NCI-H187 (cell line): ENCODE measurements at places on chromosomes 2 and 18.

DNA sequence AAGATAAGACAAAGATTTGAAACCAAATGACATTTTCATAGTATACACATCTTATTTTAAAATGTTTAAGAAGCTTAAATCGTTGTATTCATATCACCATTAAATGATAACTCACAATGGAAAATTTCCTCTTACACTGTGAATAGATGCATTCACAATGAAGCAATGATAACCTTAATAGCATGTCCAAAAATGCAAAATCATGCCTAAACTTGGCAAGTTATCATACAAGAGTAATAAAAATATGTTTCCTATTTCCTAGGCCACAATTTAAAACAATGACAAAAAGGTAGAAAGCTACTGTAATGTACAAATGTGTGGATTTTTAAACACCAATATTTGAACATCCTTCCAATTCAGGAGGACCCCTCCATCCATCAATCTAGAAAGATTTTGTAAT is 157.4 kb upstream of the GULP1 start:
- no peak for DNase-seq

GRCh38 chr2:192073878-192074277 is 120.9 kb downstream of the TMEFF2 start:
- no peak for DNase-seq

GRCh38 chr2:112029164-112029563 is 25.9 kb upstream of the TMEM87B start:
- DNase-seq: no peak

DNA sequence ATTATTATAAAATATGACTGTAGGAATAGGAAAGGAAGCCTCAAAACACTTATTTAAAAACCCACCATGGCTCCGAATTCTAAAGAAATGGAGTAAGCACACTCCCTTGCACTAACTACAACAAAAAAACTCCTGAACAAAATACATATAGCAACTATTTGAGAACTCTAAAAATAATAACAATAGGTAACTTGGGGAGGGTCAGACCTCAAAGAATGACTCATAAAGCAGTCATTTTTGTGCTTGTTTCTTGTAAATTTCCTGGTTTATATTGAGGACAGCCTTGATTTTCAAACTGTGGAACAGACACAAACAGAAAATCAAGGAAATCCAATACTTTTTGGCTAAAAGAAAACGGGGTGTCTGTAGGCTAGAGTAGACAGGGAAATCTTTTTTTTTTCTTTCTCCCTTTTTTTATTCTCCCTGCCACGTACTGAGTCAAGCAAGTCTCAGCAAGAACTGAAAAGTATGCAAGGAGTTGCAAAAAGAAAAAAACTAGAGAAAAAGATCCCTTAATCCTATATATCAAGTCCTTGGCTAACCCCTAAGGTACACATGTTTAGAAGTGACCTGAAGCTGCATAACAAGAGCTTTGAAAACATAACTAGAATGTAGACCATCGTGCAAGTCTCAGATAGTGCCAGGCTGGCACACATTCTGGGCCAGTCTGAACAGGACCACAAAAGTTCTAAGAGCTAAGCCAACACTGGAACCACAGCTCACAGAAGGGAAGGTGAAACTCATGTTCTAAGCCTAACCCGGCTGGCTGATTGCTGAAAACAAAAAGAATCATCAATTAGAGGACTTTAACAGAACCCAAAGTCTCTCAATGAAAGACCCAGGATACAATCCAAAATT is 403.1 kb upstream of the LYPD1 start:
- DNase-seq: no peak

DNA sequence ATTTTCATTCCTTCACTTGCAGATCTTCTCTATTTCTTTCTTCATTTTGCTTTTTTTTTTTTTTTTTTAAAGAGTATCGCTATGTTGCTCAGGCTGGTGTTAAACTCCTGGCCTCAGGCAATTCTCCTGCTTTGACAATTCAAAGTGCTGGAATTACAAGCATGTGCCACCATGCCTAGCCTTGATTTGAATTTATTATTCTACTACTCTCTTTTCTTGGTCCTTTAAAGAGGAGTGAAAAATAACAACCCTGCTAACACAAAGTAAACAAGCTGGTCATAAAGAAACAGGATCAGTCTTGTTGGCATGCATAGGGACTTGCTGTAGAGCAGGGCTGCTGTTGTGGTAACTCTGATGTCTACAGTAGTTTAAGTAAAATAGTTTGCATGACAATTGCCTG is 1615.3 kb upstream of the ZEB2 start:
- DNase-seq: no peak

DNA sequence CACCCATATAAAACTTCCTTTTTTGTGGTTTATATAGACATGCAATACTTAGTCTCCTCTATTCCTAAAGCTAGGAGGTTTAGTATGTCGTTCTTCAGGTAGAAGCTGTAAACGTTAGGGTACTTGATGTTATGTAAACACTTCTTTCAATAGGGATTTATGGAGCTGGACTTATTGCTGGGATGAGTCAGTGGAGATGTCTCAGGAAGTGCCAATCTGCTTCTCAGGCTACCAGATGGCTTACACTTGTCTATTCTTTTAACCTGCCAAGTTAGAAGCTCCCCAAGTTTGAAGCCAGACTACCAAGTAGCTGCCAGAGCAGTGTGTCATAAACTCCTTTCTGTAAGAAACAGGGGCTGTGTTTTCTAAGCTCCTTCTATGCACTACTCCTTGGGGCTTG is 756.5 kb upstream of the LRRTM1 start:
- DNase-seq: no peak

DNA sequence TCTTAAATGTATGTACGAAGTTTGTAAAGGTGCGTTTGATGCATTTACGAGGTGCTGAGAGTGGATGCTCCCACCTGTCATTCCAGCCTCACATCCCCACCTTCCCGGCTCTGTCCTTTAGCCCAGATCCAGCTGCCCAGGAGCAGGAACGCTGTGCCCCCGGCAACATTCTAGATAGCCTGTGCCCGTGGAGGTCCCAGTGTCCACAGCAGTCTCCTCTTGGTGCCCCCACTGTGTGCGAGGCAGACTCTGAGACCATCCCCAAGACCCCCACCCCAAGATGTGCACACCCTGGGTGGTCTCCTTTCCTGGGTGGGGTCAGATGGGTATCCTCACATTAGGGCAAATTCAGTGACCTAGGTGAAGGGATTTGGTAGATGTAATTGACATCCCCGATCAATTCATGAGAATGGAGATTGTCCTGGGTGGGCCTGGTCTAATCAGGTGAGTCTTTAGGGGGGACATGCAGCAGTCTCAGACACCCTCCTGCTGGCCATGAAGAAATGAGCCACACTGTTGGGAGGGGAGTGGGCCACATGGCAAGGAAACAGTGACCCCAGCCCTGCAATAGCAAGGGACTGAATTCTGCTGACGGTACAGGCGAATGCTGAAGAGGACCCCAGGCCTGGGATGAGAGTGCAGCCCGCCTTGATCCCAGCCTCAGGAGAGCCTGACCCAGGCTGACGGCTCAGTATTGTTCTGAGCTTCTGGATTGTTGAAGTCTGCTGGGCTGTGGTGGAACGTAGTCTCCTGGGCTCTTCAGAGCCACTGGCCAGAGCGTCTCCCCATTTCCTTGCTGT is 203.3 kb downstream of the FAM210A start:
- DNase-seq: no peak

- no peak for DNase-seq
Measured at GRCh38 chr18:63702660-63703059, at the start of gene SERPINB11. Gene SERPINB11, plus strand, starts transcription at chr18:63702960. Its CDS starts 7,234 bp downstream, at chr18:63710194.
